ENCODE measurements at places on chromosomes 6 and 20. TPM values are rescaled to one million over a fixed set of nuclear protein-coding genes. Genes with fewer than 3 reads are reported as not detected.

GRCh38 chr20:24842918-24843715 lies 106.0 kb upstream of the CST7 start:
- no peak for DNase-seq

Gene DNMT3B
- 14.2 TPM for total RNA-seq

Gene AGER
- 1.4 TPM for total RNA-seq

Gene PACSIN1
- total RNA-seq, result 0.07 TPM
